A549 treated with Mapracorat at 1 μM for 4 hours (cell line): ENCODE measurements at places on chromosomes 6 and 20. TPM values are rescaled to one million over a fixed set of nuclear protein-coding genes. Genes with fewer than 3 reads are reported as not detected.

The CLPSL1 gene
- not detected in 5 replicates for total RNA-seq

The EZR gene
- 375 to 449 TPM (median 424 TPM) in 5 replicates for total RNA-seq

The ZNF311 gene
- 0.10 to 0.29 TPM (median 0.18 TPM) in 5 replicates for total RNA-seq

The ARMC2 gene
- total RNA-seq, result 1.7 to 3.2 TPM (median 2.2 TPM) in 5 replicates

The MMP24 gene
- 22.6 to 29.3 TPM (median 29.1 TPM) in 5 replicates for total RNA-seq

The BANF2 gene
- not detected in 5 replicates for total RNA-seq

The SULF2 gene
- total RNA-seq, result 20.5 to 23.5 TPM (median 21.6 TPM) in 5 replicates

The FAM217A gene
- not detected in 5 replicates for total RNA-seq

The OTOR gene
- not detected in 5 replicates for total RNA-seq

The ADGRB3 gene
- total RNA-seq, result not detected in 5 replicates

The SEMG1 gene
- total RNA-seq, result not detected in 5 replicates

The FAM83D gene
- total RNA-seq, result 55.3 to 72.1 TPM (median 65.2 TPM) in 5 replicates

The PEX6 gene
- total RNA-seq, result 5.1 to 9.3 TPM (median 8.6 TPM) in 5 replicates

The CNR1 gene
- 1.1 to 1.9 TPM (median 1.2 TPM) in 5 replicates for total RNA-seq

The GHRH gene
- not detected in 5 replicates for total RNA-seq

The GMEB2 gene
- 7.9 to 10.7 TPM (median 9.8 TPM) in 5 replicates for total RNA-seq

The MICB gene
- total RNA-seq, result 6.0 to 8.1 TPM (median 7.5 TPM) in 5 replicates

The LRRN4 gene
- 0.06 to 0.07 TPM in 2 of 5 replicates, not detected in the others for total RNA-seq

The RFX6 gene
- not detected in 5 replicates for total RNA-seq

The RAB23 gene
- 7.1 to 8.5 TPM (median 7.9 TPM) in 5 replicates for total RNA-seq

The TRIM15 gene
- total RNA-seq, result not detected in 5 replicates

The ADGRF4 gene
- 11.9 to 15.7 TPM (median 13.3 TPM) in 5 replicates for total RNA-seq

The OR2H2 gene
- not detected in 5 replicates for total RNA-seq

The TTK gene
- total RNA-seq, result 15.9 to 20.5 TPM (median 19.2 TPM) in 5 replicates

The BPIFB1 gene
- 0.10 to 0.17 TPM in 2 of 5 replicates, not detected in the others for total RNA-seq

The F13A1 gene
- not detected in 5 replicates for total RNA-seq

The SLC22A2 gene
- 0.10 to 0.15 TPM (median 0.12 TPM) in 3 of 5 replicates, not detected in the others for total RNA-seq

The BFSP1 gene
- total RNA-seq, result 3.7 to 5.1 TPM (median 4.1 TPM) in 5 replicates

The VWA7 gene
- total RNA-seq, result 0.72 to 2.2 TPM (median 1.4 TPM) in 5 replicates

The EMILIN3 gene
- 0.30 to 0.63 TPM (median 0.43 TPM) in 5 replicates for total RNA-seq

The ANKRD66 gene
- total RNA-seq, result not detected in 5 replicates

The TCP11 gene
- total RNA-seq, result not detected in 5 replicates

The HMGCLL1 gene
- 0.12 to 0.20 TPM (median 0.15 TPM) in 4 of 5 replicates, not detected in the other for total RNA-seq

The TAGAP gene
- total RNA-seq, result not detected in 5 replicates

The SDCBP2 gene
- 1.8 to 2.3 TPM (median 2.2 TPM) in 5 replicates for total RNA-seq

The NKX2-2 gene
- total RNA-seq, result not detected in 5 replicates

The ELOVL4 gene
- total RNA-seq, result 1.5 to 1.8 TPM (median 1.6 TPM) in 5 replicates

The SLC18B1 gene
- total RNA-seq, result 4.5 to 5.1 TPM (median 5.0 TPM) in 5 replicates

The LRRC73 gene
- total RNA-seq, result 0.46 to 1.3 TPM (median 1.1 TPM) in 5 replicates

The GSTA3 gene
- total RNA-seq, result not detected in 5 replicates
